Kasumi-1 (cell line): ENCODE measurements at places on chromosomes 12 and 14.
A peak's percentile ranks its signal among the peaks of the same experiment; 100 is the strongest.

DNA sequence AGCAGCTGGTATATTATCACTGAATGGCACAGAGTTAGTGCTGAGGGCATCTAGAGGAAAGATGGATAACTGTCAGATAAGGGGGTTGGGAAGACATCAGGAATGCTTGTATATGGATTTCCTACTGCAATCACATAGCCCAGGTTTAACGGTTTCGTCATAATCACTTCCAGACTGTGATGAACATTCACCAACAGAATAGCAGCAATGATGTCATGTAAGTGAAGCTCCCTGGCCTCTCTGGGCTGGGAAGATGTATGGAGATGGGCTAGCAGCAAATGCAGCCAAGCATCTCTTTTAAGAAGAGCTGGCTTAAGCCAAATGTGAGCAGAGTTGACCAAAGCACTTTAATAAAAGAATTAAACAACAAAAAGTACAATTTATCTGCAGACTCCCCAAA is 714.6 kb downstream of the GALC start:
- no peak for DNase-seq

DNA sequence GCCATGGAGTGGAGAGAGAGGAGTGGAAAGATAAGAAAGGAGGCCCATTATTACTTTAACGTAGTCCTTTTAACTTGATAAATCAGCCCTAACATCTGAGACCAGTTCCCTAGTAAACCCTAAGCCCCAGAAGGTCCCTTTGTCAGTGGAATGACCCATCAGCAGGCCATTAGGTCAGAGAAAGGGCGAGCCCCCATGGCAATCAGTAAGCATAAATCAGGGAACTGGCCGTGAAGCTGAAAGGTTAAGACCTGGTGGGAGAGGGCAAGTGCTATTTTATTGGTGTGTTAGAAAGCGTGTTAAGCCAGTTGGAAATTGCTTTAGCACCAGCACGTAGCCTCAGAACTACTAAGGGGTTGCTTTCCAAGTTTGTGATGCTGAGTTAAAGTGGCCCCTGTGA is 708.0 kb downstream of the BCL11B start:
- DNase-seq = no peak

- DNase-seq = no peak
These were observed 127.4 kb upstream of the ARHGAP5 start for GRCh38 chr14:31949709-31950108.

DNA sequence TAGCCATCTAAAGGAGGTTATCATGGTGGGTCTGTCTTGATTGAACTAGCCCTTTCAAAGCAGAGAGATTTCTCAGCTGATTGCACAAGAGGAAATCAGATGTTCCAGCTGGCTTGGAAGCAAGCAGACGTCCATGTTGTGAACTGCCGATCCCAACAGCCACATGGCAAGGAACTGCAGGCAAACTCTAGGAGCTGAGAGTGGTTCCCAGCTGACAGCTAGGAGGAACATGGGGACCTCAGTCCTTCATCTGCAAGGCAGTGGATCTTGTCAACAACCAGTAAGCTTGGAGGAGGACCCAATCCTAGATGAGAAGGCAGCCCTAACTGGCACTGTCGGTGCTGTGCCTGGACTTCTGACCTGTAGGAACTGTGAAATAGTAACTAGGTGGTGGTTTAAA is 7.7 kb downstream of the ACVR1B start:
- no peak for DNase-seq

- no peak for DNase-seq
These were observed 4.1 kb downstream of the TEP1 start for GRCh38 chr14:20409226-20409625.

GRCh38 chr14:105072381-105072861 is 7.2 kb upstream of the GPR132 start:
- no peak for DNase-seq

GRCh38 chr12:4141348-4142270 is 132.0 kb upstream of the CCND2 start:
- no peak for DNase-seq

DNA sequence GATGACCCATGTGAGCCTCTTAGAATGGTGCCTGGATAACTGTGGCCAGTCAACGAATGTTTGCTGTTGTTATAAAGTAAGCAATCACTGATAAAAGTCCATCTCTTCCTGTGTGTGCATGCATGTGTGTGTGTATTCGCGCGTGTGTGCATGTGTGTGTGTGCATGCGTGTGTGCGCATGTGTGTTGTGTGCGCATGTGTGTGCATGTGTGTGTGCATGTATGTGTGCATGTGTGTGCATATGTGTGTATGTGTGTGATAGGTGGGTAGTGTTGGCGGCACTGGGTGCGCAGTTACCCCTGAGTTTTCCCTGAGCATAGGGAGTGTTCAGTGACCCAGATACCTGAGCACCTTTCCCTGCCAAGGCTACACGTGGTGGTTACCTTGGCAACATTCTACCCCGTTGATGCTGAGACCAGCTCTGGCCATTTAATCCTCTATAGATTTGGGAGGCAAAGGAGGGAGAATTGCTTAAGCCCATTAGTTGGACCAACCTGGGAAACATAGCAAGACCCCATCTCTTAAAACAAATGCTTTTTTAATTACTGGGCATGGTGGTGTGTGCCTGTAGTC is 137.8 kb downstream of the SLC15A4 start:
- DNase-seq = no peak

DNA sequence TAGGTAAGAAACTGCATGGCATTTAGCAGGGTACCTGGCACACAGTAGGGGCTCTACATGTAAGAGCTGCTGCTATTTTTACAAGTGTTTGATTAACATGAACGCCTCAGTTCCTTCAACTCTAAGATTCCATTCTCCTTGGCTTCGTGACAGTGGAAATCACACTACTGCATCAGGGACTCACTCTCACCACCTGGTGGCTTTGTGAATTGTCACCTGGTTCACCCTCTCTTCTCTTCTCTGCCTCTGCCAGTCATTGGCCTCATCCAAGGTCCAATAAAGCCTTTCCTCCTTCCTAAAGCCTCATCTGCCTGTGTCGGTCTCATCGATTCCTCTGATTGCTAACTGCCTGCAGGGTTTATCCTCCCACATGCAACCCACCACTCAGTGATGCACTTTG is 476.4 kb downstream of the VRK1 start:
- no peak for DNase-seq

GRCh38 chr14:52241087-52241793 is 26.3 kb upstream of the PTGDR start:
- no peak for DNase-seq

GRCh38 chr14:60197629-60198303 is 32.6 kb upstream of the DHRS7 start:
- no peak for DNase-seq

DNA sequence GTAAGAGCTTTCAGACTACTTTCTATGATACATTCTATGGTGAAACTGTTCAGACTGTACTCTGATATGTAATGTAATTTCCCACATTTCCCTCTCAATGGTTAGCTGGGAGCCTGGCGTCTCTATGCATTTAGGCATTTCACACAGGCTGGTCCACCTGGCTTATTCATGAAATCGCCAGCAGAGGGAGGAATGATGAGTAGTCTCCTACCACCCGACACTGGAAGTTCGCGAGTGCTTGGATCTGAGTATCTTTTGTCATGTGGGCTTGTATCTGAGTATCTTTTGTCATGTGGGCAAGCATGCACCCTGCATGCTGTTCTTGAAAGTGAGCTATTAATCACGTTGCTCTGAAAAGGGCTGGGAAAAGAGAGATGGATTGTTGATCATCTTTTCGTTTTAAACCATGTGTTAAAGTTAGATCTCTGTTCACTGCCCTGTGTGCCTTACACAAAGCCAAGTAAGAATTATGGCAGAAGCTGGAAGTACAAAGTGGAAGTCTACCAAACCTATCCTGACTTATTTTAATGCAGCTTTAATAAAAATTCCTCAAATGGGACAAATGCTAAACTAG is 235.0 kb downstream of the ATP23 start:
- peak; percentile 8 for DNase-seq

- DNase-seq = no peak
These were observed 372.1 kb downstream of the ALG10 start for GRCh38 chr12:34394211-34395055.

- no peak for DNase-seq
These were observed 244.2 kb downstream of the CACNA1C start for GRCh38 chr12:2297004-2297403.

GRCh38 chr12:20097626-20098025 is 270.7 kb upstream of the PDE3A start:
- no peak for DNase-seq
